ENCODE measurements at places on chromosomes 12 and 14. TPM values are rescaled to one million over a fixed set of nuclear protein-coding genes. Genes with fewer than 3 reads are reported as not detected.

GRCh38 chr14:101542391-101542790 lies 18.9 kb upstream of the DIO3 start:
- no peak for DNase-seq

GRCh38 chr14:100609941-100610391 lies 22.7 kb upstream of the BEGAIN start:
- DNase-seq, result no peak

- no peak for DNase-seq
Measured at GRCh38 chr12:50192236-50192635, 25.1 kb upstream of the CERS5 start.

DNA sequence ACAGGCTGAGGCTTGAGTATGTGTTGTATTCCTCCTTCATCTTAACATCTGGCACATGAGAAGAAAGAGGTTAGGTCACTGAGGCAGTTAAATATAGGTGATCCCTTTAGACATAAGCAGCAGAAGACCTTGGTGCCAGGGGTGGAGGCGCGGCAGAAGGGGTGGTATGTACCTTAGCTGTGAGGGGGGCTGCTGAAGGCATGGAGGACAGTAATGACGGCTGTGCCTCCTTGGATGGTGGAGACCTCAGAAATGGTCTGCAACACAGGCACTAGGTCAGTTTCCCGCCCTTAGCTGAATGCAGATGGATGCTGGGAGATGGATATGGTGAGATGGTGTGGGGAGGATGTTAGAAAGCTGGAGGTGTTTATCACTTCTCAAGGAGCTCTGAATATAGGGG lies 1.5 kb upstream of the PNMA1 start:
- no peak for DNase-seq

DNA sequence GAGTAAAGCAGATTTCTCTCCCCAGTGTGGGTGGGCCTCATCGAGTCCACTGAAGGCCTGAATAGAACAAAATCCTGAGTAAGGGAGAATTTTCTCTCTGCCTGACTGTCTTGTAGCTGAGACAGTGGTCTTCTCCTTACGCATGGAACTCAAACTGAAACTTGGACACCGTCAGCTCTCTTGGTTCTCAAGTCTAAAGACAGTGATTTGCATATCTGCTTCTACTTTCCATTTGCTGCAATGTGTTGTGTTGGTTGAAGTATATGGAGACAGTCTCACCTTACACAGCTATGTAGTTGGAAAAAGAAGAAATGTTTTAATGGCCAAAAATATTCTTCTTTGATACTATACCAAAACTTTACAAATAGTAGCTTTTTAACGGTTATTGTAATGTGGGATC lies 160.2 kb upstream of the LMNTD1 start:
- DNase-seq, result no peak

- no peak for DNase-seq
Measured at GRCh38 chr12:122194804-122195203, 8.7 kb upstream of the B3GNT4 start.

DNA sequence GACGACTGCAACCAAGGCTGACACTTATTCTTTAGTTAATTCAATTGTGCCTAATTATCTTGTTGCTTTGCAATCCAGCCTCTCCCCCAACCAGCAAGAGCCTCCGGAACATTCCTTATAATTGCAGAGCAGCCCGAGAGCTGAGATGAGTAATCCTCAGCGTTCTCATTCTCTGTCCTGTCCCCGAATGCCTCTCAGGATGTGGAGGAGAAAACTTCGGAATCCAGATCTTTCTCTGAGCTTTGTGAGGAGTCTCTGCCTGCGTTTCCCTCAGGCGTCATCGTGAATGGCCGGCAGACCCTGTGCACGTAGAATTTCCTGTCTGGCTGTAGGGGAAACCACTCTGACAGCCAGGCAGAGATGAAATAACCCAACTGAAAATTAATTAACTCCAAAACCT lies 160.5 kb upstream of the DIO3 start:
- no peak for DNase-seq

- no peak for DNase-seq
Measured at GRCh38 chr12:132084621-132085290, 59.4 kb downstream of the DDX51 start.

DNA sequence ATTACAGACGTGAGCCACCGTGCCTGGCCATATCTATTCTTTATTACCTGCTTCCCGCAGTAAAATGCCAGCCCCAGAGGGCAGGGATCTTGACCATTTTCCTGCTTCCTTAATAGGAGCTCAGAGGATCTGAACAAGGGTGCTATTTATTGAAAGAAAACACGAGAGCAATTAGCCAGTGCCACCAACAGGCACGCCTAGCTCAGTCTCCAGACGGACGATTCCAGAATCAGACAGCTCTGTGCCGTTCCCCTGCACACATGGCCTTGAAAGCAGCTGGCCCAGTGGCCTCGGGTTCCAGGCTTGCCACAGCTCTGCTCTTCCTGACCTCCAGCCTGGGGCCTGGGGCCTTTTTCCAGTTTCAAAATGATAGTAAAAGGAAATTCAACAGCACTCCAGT lies 135.2 kb upstream of the RFLNA start:
- DNase-seq, result no peak

DNA sequence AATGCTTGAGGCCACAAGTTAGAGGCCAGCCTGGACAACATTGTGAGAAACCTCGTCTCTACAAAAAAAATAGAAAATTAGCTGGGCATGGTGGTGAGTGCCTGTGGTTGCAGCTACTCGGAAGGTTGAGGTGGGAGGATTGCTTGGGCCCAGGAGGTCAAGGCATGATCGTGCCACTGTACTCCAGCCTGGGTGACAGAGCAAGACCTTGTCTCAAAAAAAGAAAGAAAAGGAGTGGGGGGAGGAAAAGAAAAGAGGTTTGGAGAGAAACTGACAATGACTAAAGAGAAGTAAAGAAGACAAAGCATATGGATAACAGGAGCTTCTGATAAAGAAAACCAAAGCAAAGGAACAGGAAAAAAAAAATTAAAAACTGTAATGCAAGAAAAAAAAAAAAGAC lies 37.4 kb upstream of the SELPLG start:
- no peak for DNase-seq

DNA sequence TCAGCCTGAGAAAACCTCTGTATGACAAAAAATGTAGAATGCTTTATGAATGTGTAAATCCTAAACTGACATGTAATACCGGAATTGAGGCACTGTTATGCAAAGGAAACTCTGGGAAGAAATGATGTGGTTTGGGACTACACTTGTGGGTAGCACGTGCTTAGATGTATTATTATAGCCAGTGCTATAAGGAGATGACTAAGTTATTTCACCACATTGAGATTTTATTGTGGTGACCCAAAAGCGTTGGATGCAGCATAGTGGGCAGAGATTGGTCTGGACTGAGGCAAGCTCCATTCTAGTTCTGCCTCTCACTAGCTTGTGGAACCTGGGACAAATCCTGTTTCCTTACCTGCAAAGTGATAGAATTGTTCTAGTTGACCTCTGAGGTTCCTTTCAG lies 172.2 kb downstream of the SNAPC1 start:
- DNase-seq, result no peak

DNA sequence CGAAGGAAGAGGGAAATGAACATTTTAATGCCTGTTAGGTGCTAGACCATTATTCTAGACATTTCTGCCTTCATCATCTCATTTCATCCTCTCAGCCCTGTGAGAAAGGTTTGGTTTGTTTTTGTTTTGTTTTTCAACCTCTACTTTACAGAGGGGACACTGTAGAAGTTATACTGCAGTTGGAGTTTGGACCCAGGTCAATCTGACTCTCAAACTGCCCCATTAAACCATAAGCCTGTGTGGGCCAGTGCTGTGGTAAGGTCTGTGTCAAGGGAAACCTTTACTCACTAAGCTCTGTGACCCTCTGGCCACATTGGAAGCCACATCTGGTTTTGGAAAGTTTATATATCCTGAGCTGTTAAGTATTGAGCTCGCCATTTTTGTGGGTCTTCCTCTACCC lies 8.5 kb downstream of the TEAD4 start:
- no peak for DNase-seq

DNA sequence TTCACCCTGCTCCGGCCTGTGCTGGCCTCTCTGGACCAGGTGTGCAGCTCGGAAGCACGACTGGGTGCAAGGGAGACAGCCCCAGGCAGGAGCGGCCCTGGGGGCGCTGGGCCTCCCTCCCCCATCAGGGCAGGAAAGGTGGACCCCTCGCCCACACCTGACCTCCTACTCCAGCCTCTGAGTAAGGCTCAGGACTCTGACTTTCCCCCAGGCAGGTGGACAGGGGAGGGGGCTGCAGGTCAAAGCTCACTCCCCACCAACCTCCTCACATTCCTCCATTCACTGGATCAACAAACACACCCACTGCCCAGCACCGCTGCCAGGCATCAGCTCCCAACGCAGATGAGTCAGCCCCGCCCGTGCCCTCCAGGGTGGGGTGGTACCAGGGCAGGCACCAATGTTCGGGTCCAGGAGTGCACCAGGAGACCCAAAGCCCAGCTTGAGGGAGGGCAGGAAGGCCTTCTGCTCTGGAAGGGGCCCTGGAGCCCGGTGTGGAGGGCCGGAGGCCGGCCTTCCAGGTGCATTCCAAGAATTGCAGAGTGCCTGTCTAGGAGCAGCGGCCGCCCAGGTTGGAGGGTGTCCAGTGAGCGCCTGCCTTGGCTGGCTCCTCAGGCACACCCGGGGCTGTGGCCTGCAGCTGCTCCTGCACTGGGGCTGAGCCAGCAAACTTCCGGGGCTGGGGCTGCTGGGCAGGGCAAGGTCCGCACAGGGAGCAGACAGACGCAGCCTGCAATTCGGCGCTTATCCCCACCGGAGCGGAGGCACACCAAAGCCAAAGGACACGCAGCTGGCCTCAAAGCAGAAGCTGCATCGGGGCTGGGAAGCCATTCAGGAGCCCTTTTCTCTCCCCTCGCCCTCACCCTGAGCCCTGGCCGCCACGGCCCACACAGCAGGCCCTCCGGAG lies 1.6 kb upstream of the INF2 start:
- DNase-seq, result no peak

- DNase-seq, result no peak
Measured at GRCh38 chr12:9732921-9733461, at the start of gene CLECL1. Gene CLECL1, minus strand, starts transcription at chr12:9733097.

- no peak for DNase-seq
Measured at GRCh38 chr12:7155471-7156034, 25.4 kb downstream of the CLSTN3 start.

- DNase-seq, result no peak
Measured at GRCh38 chr12:92452763-92453162, 250.0 kb upstream of the PLEKHG7 start.

DNA sequence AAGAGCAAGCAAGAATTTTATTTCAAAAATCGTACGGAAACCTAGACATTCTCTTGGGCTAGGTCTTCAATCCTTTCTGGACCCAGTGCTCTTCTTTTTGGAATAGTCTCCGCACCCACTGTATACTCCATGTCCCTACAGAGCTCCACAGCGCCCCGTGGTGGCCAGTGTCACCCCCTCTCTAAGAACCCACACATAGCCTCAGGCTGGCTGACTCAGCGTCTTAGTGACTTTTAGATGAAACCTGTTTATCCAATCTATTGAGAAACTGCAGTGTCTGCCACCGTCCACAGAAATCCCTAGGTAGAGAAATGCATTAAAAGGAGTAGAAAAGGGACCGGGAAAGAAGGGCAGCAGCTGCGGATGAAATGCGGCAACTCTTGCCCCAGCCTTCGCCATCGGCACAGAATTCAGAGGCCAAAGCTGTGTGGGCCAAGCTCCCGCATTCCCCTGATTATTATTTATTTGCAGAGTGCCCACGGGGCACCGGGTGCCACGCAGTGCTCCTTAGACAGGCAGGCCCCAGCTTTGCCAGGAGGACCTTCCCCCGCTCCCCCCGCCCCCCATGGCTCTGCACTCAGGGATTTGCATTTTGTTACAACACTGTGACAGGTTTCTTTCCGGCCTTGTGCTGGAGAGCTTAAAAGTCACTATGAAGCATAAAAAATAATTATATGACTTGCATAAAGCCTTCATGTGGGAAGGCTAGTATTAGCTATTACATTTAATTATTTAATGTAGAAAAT lies 170.1 kb upstream of the FKBP4 start:
- DNase-seq, result no peak

DNA sequence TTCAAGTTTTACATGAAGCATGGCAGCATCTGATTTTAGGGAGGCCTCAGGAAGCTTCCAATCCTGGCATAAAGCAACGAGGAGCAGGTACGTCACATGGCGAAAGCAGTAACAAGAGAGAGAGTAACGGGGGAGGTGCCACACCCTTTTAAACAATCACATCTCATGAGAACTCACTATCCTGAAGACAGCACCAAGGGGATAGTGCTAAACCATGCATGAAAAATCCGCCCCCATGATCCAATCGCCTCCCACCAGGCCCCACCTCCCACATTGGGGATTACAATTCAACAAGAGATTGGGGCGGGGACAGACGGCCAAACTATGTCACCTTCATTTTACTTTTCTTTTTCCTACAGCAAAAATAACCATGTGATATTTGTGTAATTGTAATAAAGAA lies 7.2 kb upstream of the MAP3K9 start:
- no peak for DNase-seq

DNA sequence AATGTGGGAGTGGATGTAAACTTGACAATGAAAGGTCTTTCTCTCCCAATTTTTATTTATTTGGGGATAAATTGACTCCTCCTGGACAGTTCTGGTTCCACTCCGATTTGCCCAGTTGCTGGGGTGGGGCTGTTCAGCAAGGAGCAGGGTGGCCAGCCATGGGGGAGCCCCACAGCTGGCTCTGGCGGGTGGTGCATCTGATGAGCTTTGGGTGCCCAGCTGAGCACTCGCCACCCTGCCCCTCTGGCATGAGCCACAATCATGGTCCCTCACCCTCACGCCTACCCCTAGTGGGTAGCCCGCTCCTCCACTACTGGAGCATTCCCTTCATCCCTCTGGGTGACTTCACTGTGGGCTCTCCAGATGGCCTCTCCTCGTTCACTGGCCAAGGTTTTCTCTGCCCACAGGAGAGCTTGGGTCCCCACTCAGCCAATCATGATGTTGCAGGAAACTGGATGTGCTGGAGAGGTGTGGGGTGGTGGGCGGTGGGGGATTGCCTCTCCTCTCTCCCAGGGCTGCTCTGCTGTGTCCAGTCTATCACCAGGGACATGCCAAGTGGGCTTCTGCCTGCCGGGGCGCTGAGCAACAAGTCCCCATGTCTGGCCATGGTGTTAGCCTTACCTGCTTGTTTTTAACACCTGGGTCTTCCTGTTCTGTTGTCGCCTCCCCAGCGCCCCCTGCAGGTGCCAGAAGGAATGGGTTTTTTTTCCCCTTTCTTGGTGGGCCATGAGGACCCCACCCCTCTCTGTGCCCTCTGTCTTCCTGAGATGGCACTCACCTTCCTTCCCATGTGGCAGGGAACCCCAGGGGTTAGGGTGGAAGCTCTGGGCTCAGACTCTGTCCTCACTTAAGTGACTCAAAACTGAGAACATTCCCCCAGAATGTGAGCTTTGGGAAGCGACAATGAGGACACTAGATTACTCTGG lies 3.4 kb downstream of the CYP46A1 start:
- DNase-seq, result no peak

The KIF21A gene
- total RNA-seq, result 180 TPM

The CD69 gene
- 9.6 TPM for total RNA-seq

The GLT1D1 gene
- total RNA-seq, result 19.8 TPM

The ATL1 gene
- 24.7 TPM for total RNA-seq

The MFAP5 gene
- 79.8 TPM for total RNA-seq

The ACOT6 gene
- not detected for total RNA-seq

The OR10G3 gene
- total RNA-seq, result not detected

The KRT77 gene
- total RNA-seq, result 0.06 TPM

The SLC16A7 gene
- 5.3 TPM for total RNA-seq

The MYF5 gene
- not detected for total RNA-seq

The B4GALNT3 gene
- 3.4 TPM for total RNA-seq

The MMP17 gene
- total RNA-seq, result 16.5 TPM

Measured in spinal cord (tissue), 10 donors.